ENCODE measurements at places on chromosomes 7 and 10. TPM values are rescaled to one million over a fixed set of nuclear protein-coding genes. Genes with fewer than 3 reads are reported as not detected.

- DNase-seq = no peak
Measured at GRCh38 chr10:95500649-95501048, 60.5 kb downstream of the SORBS1 start.

The BMPER gene
- not detected for total RNA-seq

The NRG3 gene
- total RNA-seq = not detected

DNA sequence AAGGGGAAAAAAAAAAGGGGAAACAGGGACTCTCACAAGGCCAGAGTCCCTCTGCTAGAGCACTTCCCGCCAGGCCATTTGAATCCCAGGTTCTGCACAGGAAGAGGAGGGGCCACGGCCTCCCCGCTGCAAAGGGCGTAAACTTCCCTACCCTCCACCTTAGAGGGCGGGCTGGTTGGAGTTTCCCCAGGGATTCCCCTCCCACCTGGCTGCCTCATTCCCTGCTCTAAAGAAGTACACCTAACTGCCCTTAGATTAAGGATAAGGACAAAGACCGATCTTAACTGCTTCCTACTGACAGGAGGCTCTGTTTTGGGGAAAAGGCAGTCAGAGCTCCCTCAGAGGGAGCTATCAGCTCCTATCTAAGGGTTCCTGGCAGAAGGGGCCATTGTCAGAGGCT is 102.0 kb upstream of the ARMC3 start:
- DNase-seq = no peak

The MEST gene
- total RNA-seq = 1.8 TPM

The ZNF365 gene
- total RNA-seq = 0.53 TPM

The SPDYE8 gene
- not detected for total RNA-seq

The CTAGE8 gene
- 0.77 TPM for total RNA-seq

The PALD1 gene
- total RNA-seq = 0.20 TPM

DNA sequence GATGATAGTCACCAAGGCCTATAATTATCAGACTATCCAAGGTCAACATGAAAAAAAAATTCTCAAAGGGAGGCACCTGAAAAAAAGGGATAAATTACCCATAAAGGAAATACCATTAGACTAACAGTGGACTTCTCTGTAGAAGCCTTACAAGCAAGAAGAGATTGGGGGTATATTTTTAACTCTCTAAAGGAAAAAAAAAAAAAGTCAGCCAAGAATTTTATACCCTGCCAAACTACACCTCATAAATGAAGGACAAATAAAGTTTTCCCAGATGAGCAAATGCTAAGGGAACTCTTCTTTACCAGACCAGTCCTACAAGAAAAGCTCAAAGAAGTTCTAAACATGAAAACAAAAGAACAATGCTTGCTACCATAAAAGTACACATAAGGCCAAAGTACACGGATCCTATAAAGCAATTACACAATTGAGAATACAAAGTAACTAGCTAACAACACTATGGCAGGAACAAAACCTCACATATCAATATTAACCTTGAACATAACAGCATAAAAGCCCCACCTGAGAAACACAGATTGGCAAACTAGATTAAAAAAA is 263.1 kb downstream of the RNLS start:
- no peak for DNase-seq

DNA sequence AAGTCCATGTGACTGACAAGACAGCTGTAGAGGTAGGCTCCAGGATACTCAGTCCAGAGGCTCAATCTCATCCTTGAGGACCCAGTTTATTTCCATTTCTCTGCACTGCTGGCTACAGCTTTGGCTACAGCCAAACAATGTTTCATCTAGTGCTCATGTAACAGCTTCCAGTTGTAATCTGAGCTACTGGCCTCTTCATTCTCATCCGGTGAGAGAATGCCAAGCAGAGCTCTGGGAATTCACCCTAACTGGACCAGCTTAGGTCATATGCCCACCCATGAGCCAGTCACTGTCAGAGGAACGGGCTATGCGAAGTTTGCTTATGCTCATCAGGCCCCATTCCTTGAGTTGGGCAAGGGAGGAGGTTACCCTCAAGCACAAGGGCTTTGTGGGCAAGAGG is 192.9 kb downstream of the EVX1 start:
- no peak for DNase-seq

GRCh38 chr7:139109983-139110411 is 477 bp upstream of the ZC3HAV1 start:
- no peak for DNase-seq

DNA sequence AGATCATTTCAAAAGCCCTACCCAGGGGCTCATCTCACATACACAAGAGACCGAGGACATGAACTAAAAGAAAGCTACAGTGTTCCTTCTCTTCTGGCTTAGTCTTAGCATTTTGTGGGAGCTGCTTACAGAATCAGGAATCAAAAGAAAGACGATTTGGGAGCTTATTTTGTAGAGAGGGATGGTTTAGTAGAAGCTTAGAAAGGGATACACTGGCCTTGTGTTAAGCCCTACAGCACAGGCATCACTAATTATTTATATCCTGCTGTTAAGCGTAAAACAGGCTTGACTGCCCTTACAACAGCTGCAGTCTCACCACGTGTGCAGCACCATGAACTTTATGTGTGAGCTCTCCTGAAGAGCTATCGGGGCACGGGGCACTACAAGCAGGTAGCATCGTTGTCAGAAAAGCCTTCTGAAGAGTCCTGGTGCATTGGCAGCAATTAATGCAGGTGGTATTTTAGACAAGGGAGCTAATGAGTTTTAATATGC is 798.3 kb downstream of the NXPH1 start:
- no peak for DNase-seq

The TUBB8 gene
- not detected for total RNA-seq

GRCh38 chr10:10712155-10712704 is 305.4 kb upstream of the CELF2 start:
- DNase-seq = no peak

DNA sequence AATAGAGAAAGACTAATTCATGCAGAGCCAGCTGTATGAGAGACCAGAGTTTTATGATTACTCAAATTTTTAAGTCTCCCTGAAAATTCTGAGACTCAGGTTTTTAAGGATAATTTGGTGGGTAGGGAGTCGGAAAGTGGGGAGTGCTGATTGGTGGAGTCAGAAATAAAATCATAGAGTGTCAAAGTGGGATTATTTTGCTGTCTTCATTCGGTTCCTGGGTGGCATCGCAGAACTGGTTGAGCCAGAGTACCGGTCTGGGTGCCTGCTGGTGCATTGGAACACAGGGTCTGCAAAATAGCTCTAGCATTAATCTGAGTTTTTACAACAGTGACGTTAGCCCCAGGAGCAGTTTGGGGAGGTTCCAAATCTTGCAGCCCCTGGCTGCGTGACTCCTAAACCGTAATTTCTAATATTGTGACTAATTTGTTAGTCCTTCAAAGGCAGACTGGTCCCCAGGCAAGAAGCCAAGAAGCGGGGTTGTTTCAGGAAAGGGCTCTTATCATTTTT is 32.4 kb downstream of the GPRIN2 start:
- no peak for DNase-seq

GRCh38 chr7:80249619-80250295 is 115.1 kb downstream of the GNAI1 start:
- DNase-seq = no peak

DNA sequence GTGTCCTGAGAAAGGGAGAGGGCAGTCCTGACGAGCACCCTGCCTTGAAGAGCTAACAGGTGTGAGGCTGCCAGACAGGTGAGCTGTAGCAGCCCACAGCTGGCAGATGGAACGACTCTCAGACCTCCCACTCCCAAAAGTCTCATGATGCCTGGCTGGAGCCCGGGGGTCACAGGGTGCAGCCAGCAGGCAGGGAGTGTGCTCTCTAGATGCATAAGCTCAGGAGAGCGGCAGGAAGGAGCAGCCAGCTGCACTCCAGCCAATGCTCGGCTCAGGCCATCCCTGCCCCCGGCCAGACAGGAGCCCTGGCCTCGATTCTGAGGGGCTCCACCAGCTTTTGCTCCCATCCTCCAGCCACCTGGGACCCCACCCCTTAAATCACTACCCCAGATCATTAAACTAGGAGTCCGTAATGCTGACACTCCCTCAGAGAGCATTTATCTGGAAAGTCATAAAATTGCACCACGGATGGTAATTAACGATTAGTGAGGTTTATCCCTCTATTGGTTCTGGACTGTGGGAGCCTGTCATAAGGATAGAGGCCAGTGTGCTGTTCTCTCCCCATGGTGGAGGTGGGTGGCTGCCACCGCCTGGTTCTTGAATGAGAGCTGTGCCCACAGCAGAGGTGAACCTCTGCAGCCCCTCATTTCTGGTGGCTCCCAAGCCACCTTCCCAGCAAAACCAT is 63.5 kb upstream of the ZMIZ1 start:
- no peak for DNase-seq

The RNLS gene
- total RNA-seq = 7.0 TPM

DNA sequence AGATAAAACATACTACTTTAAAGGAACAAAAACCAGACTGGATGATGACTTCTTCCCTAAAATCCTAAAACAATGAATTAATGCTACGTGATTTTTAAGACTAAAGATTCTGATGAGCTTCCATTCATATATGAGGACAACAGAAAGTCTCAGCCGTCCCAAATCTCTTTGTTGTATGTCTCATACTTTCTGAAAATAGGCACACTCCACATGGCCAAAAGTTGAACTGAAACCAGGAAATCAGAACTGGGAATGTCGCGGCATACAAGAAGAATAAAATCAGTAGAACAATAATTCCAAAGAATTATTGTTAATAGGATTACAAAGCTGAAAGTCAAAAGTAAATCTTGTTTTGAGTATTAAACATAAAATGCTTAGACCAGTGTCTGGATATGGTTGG is 195.4 kb upstream of the GHITM start:
- no peak for DNase-seq

DNA sequence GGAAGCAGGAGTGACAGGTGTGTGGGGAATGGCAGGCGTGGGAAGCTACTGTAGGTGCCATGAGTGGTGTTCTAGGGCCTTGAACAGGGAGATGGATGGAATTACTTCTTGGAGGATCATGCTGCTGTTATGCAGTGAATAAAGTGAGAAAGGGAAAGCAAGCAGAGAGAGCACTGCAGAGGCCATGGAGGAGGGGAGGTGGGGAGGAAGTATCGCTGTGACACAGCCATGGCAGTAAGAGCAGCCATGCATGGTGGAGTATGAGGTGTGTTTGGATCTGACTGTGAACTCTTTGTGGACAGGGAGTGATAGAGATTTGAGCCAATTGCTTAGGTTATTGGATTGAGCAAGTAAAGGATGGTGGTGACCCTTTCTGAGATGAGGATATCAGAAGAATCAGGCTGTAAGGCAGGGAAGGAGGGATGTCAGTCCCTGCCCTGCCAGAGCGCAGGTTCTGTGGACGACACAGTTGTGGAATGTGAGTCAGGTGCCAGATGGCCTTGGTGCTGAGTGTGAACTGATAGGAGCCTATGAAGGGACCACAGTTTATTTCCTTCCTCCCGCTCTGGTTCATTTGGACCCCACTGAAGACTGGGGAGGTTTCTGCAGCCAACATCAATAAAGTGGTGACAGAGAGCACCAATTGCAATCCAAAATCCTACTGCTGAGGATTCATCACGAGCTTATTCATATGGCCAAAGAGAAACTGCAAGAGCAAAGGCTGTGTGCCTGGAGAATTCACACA is 105.5 kb upstream of the TMEM72 start:
- no peak for DNase-seq

DNA sequence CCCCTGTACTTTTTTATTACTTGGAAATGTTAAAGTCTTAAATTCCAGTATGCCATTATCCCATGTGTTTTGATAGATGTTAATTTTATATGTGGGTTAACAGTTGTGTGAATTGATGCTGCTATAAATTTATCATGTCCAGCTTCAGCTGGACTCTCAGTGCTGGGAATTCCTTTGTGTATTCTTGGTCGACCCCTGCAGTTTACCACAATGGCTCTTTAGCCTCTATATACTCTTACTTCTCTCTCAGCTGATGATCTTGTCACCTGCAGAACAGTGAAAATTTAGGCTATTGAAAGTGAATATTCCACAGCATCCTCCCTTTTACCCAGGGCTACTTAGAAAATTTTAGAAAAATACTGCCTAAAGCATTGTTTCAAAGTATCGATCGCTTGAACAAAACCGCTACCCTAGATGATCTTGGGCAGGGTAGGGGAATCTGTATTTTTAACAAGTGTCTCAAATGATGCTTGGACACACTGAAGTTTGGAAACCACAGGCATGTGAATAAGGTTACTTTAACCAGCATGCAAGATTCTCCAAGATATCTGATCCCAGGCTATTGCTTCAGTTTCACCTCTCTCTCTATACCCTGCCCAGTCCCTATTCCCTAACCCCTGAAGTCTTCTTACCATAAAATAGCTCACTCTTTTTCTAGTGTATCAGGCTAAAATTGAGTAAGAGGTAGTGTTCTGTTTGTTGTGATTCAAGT is 25.4 kb downstream of the LCOR start:
- DNase-seq = no peak

The LRRD1 gene
- total RNA-seq = not detected

The OR6V1 gene
- total RNA-seq = not detected

DNA sequence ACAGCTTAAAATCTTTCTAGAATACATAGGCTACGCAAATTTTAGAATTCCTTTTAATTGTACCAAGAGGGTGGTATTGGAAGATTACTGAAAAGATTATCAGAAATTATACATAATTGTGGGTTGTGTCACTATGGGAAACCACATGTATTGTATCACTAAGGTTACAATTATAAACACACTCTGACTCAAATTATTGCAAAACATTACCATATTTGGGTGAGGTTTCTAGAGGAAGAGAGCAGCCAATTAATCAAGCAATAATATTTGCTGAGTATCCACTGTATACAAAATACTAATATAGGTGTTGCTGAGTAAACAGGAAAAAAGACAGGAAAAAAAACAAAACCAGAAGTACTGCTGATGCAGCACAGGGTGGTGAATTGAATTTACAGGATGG is 3.1 kb upstream of the CAPZA2 start:
- no peak for DNase-seq

The DLX6 gene
- not detected for total RNA-seq

The MBL2 gene
- not detected for total RNA-seq

The NANOS1 gene
- total RNA-seq = 0.22 TPM

The GRM8 gene
- not detected for total RNA-seq

GRCh38 chr7:2710286-2710655 is 22.3 kb downstream of the AMZ1 start:
- peak; percentile 63 for DNase-seq

- DNase-seq = peak; percentile 86
Measured at GRCh38 chr10:62681211-62681940, 123.1 kb upstream of the ADO start.

Measured in CD8-positive, alpha-beta memory T cell (primary cell).